ENCODE measurements at places on chromosomes 4 and X.

DNA sequence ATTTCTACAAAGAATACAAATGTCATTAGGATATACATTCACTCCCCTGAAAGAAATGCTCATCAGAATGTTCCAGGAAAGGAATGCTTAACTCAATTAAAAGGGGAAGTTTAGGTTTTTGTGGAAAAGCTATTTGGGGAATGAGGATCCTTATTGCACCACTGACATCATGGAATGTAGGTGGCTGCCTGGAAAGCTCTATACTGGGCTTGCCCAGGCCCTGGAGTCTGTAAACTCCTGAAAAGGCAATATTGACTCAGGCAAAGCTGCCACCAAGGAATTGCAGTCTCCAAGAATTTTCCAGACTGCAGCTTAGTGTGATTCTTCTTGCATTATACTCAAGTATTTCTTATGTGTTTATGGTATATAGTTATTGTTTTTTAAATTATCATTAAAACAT lies 15.7 kb downstream of the DAPP1 start:
- DNase-seq, result no peak

GRCh38 chrX:153903238-153903980 lies 1.1 kb upstream of the AVPR2 start:
- DNase-seq, result no peak

DNA sequence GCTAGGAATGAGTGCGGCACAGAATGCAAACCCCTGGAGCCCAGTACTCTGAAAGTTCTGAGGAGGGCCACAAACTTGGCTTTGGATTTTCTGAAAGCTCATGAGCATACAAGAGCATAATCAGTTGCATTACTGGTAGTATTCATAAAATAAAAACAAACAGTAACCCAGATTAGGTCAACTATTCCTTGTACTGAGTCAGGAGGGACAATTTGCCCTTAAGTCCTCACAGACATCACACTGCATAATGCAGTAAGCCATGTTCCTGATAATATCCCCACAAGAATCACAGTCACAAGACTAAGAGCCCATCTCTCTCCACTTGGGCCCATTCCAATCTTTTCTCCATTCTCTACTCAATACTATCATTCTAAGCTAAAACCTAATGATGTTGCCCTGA lies 126.9 kb upstream of the NEIL3 start:
- DNase-seq, result no peak

DNA sequence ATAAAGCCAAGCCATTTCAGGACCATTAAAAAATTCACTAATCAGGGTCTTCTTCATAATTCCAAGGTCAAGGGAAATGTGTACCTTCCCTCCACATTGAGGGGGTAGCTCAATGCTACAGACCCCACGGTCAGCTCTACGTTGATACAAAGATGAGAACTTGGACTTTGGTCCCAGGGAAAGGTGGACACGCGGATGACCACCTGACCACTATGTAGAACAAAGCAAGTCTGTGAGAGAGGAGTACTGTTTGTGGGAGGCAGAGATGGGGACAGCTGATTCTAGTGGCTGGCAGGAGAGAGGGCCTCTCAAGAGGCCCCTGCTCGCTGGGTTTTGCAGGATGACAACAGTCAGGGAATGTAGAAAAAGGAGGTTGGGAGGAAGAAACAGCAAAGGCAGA lies 58.0 kb downstream of the SLC2A9 start:
- no peak for DNase-seq

DNA sequence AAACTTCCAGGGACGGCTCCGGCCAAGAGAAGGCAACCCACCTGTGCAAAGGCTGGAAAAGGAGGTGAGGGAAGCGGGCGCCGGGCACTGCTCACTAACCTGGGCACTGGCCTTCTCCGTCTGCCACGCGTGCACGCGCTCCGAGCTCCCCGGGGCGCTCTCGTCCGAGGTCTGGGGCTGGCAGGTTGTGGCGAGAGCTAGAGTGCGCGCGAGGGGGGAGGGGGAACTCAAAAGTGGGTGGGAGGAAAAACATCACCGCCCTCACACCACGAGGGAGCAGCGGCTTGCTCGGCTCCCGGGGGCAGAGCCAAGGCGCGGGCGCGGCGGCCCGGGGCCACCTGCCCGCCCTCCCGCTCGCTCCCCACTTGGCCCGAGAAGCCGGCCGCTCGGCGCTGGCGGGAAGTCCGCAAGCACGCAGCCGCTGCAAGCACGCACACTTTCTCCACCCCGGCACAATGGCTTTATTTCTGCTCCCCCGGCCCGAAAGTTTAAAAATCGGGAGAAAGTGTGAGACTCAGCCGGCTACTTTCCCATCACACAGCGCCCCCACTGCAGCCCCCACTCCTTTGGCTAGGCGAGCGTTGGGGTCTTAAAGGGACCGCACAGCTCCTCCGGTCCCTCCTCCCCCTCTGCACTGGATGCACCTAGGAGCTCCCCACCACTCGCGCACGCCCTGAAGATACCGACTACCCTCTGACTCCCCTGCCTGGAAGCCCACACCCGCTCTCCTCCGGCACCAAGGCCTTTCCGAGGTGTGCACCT lies at the start of gene CHRDL1:
Gene CHRDL1 (minus strand): TSS at position 173 of the 762 bp plus-strand sequence. CDS start 3,636 bp downstream, outside the sequence.
- DNase-seq, result no peak

DNA sequence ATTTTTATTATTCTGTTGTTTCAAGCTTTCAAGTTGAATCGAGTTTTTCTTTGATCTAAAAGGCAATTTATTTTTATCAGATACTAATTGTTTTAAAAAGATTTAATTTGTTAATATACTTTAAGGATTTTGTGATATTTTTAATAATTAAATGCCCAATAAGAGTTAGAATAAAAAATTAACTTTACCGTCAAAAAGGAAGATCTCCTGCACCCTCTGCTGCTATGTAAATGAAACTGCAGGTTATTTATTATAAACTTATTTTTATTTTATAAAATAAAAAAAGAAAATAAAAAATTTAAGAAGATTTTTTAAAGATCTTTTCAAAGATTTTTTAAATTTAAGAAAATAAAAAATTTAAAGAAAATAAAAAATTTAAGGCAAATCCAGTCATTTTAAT lies 166.1 kb downstream of the CCSER1 start:
- no peak for DNase-seq

DNA sequence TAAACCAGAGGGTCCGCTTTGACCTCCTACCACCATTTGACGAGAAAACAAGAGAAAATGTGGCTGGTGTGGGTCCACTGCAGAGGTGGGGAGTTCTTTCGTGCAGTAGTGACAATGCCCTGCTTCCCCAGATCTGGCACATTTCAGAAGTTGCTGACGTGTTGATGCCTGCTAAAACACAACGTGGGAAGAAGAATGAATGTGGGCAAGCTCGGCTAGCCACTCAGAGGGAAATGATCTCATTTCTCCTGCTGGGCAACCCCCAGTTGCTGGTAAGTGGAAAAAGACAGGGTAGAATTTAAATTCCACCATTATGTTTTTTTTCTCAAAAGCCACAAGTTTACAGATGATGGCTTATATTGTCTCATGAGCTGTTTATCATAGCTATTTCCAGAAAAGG lies 77.9 kb downstream of the LUZP4 start:
- DNase-seq, result no peak

Data from activated CD4-positive, CD25-positive, alpha-beta regulatory T cell treated with anti-CD3 and anti-CD28 coated beads, Interleukin-2, amount 50 U/mL, for 16 hours (primary cell).